ENCODE measurements at places on chromosomes 7 and 10.

DNA sequence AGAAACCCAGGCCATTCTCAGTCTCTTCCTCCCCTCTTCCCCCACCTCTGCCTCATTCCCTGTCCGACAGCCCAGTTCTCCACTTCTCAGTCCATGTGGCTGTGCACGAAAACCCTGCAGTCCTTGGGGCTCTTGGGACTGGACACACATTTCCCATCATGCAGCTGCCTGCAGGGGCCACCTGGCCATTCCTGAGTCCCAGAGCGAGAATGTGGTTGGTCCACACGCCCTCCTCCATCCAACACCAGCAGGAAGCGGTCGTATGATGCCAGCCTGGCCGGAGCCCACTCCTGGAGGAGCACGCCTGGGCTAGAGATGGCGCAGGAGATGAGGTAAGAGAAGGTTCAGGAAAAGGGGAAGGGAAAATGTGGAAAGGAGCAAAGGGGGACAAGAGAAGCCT, 222.5 kb downstream of the USP6NL start:
- no peak for DNase-seq

- DNase-seq: no peak
These were observed 21.1 kb upstream of the MEOX2 start for GRCh38 chr7:15707570-15707969.

DNA sequence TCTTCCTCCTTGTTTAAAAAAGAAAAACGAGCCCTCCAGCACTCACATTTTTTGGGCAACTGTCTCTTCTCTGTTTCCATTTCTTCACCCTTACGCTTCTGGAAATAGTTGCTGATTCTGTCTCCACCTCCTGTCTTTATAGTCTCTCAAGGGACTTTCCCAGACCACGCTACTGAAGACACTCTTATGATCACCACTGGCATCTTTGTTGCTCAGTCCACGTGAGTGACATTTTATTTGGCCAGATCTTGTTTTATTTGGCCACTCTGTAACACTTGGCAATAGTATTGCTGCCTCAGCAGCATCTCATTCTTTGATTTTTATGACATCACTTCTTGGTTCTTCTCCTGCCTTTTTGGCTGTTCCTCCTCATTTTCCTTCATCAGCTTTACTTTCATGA, 21.6 kb upstream of the NME8 start:
- DNase-seq: no peak

DNA sequence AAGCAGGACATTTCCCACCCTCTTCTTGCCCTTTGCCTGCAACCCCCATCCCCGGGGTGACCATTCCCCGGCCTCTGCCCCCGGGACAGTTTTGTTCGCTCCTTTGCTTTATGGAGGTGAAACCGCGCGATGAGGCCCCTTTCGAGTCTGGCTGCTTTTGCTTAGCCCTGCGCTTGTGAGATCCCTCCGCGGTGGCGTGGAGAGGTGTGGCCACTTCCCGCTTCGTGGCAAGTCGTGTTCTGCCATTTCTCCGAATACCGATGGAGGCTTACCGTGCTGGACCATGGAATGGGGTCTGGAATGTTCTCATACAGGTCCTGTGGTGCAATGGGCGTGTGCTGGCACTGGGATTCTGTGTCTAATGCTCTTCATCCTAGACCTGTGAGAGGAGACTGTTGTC, 106.7 kb downstream of the LHPP start:
- DNase-seq: no peak

Measured in stimulated activated CD4-positive, alpha-beta T cell treated with anti-CD3 and anti-CD28 coated beads, Interleukin-12 subunit alpha, Interleukin-12 subunit beta, amount 100 ng/mL, for 24 hours (primary cell).